ENCODE measurements at places on chromosomes 2 and 18.

DNA sequence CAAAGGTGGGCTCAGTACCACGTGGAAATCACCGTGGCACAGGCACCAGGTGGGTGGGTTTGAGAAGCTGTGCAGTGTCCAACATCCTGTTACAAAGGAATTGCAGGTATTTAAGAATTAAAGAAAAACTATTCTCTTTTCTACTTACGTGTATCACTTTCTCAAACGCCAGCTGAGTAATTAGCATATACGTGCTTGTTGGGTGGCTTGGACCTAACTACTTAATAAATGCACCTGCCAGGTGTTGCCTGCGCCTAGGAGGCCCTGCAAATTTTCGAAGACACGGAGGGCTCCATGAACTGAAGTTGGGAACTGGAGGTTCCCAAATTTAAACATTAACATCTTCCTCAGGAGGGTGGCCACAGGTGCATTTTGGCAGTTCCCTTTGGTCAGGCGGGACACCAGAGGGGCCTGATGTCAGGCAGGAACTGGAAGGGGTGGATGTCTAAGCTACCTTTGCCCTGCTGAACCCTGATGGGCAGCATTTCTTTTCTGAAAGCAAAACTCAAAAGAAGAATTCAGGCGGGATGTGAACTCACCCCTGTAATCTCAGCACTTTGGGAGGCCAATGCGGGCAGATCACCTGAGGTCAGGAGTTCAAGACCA, 84.8 kb downstream of the HS6ST1 start:
- no peak for DNase-seq

- DNase-seq, result no peak
Observed at GRCh38 chr2:3470166-3470651, 49.1 kb downstream of the ADI1 start.

DNA sequence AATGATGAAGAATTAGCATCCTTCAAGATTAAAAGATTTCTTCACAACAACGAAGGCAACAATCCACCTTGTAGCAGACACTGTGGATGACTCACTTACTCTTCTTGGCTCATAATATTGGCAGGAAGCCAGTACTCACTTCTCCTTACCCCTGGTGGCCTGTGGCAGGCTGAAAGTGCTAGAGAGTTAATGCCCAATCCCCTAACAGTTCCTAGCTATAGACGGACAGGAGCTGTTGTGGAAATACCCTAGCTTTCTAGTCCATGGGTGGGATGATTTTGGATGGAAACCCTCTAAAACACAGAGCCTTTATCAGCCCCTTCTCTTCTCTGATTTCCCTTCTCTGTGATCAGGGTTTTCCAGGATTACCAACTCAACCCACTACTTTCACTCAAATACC, 128.6 kb upstream of the NYAP2 start:
- no peak for DNase-seq

- DNase-seq, result no peak
Observed at GRCh38 chr18:79772865-79773696, 24.7 kb upstream of the KCNG2 start.

- no peak for DNase-seq
Observed at GRCh38 chr2:6864231-6864754, 1.4 kb downstream of the CMPK2 start.

DNA sequence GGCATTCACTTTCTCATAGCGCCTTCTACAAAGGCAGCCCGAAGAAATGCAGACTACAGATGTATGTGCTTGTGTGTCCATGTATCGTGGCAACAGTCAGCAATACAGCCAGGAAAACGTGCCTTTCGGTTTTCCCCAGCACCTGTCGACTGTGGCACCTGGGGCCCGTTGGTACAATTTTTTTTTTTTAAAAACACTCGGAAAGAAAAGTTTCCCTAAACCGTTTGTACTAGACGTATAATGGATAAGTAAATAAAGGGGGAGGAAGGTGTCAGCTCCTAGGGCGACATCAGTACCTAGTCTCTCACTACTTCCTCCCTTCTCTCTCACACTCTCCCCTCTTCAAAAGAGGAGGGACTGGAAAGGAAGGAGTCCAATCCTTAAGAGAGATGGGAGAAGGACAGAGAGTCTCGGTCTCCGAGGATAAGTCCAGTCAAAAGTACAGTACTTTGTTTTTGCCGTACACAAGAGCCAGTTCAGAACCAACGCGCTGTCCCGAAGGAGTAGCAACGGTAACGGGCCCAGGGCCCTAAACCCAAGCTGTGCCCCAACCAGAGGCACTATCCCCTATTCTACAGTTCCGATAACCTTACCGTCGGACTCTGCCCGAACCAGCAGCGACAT, 759 bp downstream of the PPP4R3B start:
- peak; percentile 39 for DNase-seq

GRCh38 chr2:194328456-194328855, 1328.6 kb upstream of the SLC39A10 start:
- no peak for DNase-seq

DNA sequence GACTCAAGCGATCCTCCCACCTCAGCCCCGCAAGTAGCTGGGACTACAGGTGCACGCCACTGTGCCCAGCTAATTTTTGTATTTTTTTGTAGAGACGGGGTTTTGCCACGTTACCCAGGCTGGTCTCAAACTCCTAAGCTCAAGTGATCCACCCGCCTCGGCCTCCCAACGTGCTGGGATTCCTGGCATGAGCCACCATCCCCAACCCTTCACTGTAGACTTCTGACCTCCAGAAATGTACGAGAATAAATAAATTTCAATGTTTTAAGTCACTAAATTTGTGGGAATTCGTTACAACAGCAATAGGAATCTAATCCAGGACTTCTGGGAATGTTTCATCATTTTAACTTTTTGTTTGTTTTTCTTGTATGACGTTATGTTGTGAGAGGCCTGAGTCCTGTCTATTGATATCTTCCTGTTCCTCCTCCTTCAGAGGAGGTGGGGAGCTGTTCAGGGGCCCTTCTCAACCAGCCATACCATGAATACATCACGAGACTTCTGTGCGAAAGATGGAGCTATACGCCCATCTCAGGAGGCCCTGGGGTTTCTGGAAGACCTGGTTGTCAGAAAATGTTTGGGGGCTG, 40.0 kb downstream of the TEX44 start:
- DNase-seq, result no peak

DNA sequence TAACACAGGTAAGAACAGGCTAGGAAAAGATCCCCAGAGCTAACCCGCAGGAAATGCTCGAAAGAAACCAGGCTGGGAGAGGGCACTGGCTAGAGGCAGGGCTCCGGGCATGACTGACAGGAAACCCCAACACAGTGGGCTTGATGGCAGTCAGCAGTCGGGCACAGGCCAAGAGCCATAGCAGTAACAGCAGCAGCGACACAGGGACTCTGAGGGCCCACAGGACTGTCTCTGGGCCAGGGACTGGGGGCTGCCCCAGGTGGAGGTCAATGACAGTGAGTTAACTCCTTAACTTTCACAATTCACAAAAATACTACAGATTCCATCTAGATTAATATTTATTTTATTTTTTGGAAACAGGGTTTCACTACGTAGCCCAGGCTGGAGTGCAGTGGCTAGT, 37.3 kb upstream of the ASPRV1 start:
- no peak for DNase-seq

DNA sequence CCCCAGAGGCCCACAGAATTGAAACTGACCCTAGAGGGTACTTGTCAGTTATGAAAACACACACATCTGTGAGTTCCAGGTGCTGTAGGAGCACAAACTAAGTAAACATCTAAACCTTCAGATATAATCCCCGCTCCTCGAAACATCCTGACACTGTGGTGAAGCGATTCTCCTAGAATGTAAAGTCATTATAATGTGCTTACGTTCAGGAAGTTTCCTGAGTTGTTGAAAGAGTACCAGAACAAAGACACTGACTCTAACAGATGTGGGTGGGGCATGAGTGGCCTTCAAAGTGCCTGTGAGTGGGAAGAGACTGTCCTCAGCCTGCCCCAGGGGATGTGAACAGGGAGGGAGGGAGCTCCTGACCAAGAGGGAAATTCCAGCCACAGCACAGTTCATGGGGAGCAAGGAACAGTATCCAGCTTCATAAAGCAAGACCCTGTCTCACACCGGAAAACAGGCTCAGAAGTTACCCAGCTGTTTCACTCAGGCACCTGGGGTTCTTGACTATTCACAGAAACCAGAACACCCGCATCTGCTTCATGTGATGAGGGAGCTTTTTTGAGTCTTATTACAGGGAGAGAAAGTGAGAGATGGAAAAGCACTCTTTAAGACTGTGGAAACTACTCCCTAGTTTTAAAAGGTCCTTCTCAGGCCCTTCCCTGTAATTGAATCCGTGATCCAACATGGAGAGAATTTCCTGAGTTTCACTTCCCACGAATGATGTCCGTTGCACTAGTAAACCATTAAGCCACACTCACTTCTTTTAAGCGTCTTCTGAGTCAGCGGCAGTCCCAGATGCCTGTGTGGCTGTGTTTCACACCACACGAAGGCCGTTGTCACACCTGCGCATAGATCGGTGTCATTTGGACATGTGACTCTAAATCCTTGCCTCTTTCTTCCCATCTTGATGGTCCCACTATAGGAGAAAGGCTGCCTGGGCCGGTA, 88.6 kb upstream of the EML6 start:
- DNase-seq, result no peak

GRCh38 chr2:239046822-239047221, 198.9 kb downstream of the TWIST2 start:
- DNase-seq, result no peak

- no peak for DNase-seq
Observed at GRCh38 chr2:168789776-168790175, 12.7 kb upstream of the NOSTRIN start.

GRCh38 chr2:159600752-159601151, 15.6 kb downstream of the BAZ2B start:
- no peak for DNase-seq

DNA sequence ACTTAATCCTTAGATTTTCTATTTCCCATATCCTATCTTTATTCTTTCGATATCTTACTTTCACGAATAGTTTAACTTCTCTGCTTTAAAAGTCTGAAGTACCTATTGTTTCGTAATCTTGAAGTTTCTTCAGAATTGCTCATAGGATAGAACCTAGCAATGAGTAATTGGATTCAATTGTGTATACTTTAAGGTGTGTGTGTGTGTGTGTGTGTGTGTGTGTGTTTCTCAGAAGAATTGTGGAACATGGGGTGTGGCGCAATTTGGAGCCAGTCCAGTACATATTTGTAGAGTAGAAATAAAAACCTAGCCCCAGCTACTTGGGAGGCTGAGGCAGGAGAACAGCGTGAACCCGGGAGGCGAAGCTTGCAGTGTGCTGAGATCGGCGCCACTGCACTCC, 897.6 kb downstream of the BCL11A start:
- no peak for DNase-seq

DNA sequence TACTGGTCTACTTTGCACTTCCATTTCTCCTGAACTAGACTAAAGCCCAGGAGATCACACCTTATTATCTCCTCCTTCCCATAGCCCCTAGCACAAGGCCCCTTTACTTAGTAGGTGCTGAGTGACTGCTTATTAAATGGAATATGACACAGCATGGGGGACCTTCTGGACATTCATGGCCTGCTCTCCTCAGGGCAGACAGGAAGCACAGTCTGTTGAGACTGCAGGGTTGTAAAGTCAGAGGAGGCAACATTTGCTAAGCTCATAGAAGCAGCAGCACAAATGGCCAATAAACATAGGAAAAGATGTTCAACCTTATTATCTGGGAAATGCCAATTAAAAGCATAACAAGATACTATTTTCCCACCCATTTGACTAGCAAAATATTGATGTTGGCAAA, 75.3 kb downstream of the DNMT3A start:
- no peak for DNase-seq

GRCh38 chr18:9365406-9365805, 30.8 kb downstream of the TWSG1 start:
- DNase-seq, result no peak

DNA sequence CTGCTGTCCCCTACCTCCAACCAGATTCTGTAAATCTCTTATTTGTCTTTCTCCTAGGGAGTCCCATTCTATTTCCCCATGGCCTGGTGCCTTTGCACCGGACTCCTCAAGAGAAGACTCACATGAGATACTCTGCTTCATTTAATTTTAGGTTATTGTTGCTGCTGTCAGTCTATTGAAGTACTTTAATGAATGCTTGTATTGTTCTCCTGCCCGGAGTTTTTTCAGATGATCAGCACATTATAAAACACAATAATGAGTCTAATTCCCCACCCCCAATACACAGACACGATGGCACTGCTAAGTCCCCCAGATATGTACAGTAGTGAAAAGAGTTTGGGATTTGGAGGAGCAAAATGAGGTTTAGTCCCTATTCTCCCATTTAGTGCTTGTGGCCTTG, 58.9 kb downstream of the HAUS1 start:
- no peak for DNase-seq

DNA sequence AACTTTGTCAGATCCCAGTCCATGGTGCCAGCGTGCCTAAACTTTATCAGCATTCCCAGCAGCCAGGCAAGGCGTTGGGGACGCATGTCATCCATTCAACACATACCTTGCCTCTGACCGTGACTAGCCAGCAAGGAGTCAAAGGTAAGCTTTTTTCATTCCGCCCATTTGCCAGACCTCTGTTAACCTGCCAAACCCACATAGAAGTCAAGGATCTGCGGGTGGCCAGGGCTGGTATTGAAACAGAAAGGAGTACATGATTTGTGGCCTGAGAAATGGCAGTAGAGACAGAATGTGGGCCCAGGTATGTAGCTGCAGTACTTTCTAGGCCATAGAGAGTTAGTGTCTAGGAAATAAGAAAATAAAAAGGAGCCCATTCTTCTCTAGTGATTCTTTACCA, 240.2 kb downstream of the LTBP1 start:
- DNase-seq, result no peak

GRCh38 chr2:102837626-102838198, 75.9 kb downstream of the TMEM182 start:
- DNase-seq, result no peak

GRCh38 chr2:3036432-3037125, 341.0 kb downstream of the EIPR1 start:
- DNase-seq, result no peak

DNA sequence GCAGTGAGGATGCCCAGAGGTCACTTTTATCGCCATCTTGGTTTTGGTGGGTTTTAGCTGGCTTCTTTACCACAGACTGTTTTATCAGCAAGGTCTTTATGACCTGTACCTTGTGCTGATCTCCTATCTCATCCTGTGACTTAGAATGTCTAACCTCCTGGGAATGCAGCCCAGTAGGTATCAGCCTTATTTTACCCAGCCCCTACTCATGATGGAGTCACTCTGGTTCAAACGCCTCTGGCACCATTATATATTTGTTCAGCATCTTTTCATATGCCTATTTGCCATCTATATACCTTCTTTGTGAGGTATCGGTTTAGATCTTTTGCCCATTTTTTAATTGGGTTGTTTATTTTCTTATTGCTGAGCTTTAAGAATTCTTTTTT, 7.2 kb upstream of the CCNT2 start:
- no peak for DNase-seq

- DNase-seq, result no peak
Observed at GRCh38 chr2:100283724-100284501, 38.4 kb downstream of the LONRF2 start.

DNA sequence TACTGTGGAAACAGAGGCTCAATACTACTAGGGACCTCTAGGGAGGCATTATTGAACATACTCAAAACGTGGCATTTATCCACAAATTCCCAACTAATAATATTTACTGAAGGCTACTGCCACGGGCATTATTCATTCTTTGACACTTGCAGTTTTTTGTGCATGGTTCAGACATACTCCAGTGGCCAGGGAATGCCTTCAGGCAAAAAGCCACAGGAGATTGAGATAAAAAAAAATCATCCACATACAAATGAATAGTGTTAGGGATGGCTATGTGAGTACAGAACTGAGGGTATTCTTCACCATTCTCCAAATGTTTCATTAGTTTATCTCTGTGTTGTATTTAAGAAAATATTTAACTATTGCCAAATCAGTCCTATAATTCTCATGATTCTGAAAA, 974.9 kb upstream of the PIK3C3 start:
- DNase-seq, result no peak
